Spinal cord (tissue), 10 donors: ENCODE measurements at places on chromosomes 2 and 18.

GRCh38 chr2:110800611-110801402 is 68.4 kb downstream of the ACOXL start:
- H3K27ac ChIP-seq, result no peak overlapping the region
- DNase-seq, result no peak
- no peaks in the 10 kb centered on the region for H3K4me1 ChIP-seq
- H3K27me3 ChIP-seq, result no peaks in the 10 kb centered on the region
- H3K4me3 ChIP-seq, result no peak overlapping the region

- H3K27me3 ChIP-seq, result no peaks in the 10 kb centered on the region
- no peaks in the 10 kb centered on the region for H3K36me3 ChIP-seq
- no peak for DNase-seq
- no peak overlapping the region for H3K4me3 ChIP-seq
Observed at GRCh38 chr2:120395221-120396012, 49.5 kb downstream of the INHBB start.

DNA sequence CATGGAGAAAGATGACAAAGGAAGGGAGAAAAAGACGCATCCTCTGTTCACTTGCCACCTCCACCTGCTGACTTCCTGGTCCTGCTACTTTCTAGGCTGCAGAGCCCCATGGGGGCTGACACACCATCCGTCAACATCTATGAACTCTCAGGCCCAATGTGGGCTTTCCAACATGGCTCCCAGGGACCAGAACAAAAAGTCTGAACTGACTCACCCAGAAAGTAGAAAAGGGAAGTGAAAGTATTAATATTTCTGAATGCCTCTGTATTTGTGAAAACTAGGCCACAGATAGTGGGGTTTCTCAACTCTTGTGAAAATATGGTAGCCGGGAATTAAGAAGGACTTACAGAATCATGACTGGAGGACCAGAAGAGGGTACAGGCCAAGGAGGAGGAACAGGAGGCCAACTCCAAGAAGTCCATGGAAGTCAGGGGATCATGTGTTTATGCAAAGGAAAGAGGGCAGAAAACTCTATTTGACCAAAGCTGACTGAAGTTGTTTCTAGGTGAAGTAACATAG is 123.1 kb upstream of the CAB39 start:
- no peak overlapping the region for H3K4me3 ChIP-seq
- no peak for DNase-seq
- no peaks in the 10 kb centered on the region for H3K4me1 ChIP-seq
- no peaks in the 10 kb centered on the region for H3K27me3 ChIP-seq
- H3K27ac ChIP-seq, result no peak overlapping the region
- no peaks in the 10 kb centered on the region for H3K36me3 ChIP-seq

- no peak for DNase-seq
- H3K27me3 ChIP-seq, result no peaks in the 10 kb centered on the region
- H3K4me1 ChIP-seq, result no peaks in the 10 kb centered on the region
Observed at GRCh38 chr18:70195014-70195614, 10.4 kb downstream of the RTTN start.

DNA sequence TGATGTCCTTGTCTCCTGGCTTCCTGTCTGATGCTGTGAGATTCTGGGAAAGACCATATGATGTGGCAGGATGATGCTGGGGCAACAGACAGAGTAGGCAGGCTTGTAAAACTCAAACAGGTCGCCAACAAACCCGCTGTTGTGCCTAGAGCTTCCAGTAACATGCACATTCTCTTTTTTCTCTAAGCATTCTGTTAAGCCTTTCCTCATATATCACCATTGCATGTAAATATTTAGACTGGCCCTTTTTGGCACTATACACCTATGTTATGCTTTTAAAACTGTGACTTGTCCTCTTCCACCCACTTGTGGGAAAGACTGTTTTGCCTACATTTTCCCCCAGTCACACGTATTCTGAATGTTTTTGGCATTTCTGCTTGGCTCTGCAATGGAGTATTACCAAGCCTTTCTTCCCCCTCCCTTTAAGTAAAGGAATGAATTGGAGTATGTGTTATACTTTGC is 250.4 kb upstream of the TANK start:
- DNase-seq, result no peak
- H3K4me3 ChIP-seq, result no peak overlapping the region
- H3K4me1 ChIP-seq, result no peaks in the 10 kb centered on the region
- no peaks in the 10 kb centered on the region for H3K27me3 ChIP-seq
- H3K36me3 ChIP-seq, result no peaks in the 10 kb centered on the region

GRCh38 chr2:201366146-201366545 is 9.0 kb upstream of the FLACC1 start:
- no peak for DNase-seq
- H3K4me3 ChIP-seq, result no peak overlapping the region
- H3K4me1 ChIP-seq, result no peaks in the 10 kb centered on the region
